ENCODE measurements at places on chromosomes 1 and 21. TPM values are rescaled to one million over a fixed set of nuclear protein-coding genes. Genes with fewer than 3 reads are reported as not detected.
A peak's percentile ranks its signal among the peaks of the same experiment; 100 is the strongest.

- no peak for DNase-seq
These were observed 134.8 kb downstream of the BACH1 start for GRCh38 chr21:29433366-29434059.

- no peak for DNase-seq
These were observed 25.6 kb downstream of the EYA3 start for GRCh38 chr1:28062806-28063205.

GRCh38 chr1:28173980-28174297 lies 2.6 kb downstream of the PTAFR start:
- no peak for DNase-seq

- peak; percentile 65 for DNase-seq
These were observed 2.3 kb downstream of the SPEN start for GRCh38 chr1:15849775-15850324.

DNA sequence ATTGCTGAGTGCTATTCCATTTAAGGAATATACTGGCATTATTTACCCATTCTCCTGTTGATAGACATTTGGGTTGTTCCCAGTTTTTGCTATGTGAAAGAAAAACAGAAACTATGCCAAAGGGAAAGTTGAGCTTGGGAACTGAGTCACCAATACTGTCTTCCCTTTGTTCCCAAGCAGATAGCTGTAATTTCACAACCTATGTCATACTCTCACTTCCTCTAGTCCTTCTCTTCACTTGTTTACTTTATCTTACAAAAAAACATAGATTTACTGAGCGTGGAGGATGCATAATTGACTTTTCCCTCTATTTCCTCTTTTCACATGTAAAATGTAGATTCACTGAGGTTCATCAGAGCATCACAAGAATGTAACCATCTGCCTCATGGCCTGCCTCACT lies 32.4 kb upstream of the PGBD5 start:
- DNase-seq, result peak; percentile 12

ZNF648 gene
- 0.06 TPM for total RNA-seq

RAB3B gene
- total RNA-seq, result 0.43 TPM

Data from H4 (cell line).